ENCODE measurements at places on chromosomes 7 and 10. TPM values are rescaled to one million over a fixed set of nuclear protein-coding genes. Genes with fewer than 3 reads are reported as not detected.

RNF32 gene
- 0.56 TPM for polyA plus RNA-seq

DNA sequence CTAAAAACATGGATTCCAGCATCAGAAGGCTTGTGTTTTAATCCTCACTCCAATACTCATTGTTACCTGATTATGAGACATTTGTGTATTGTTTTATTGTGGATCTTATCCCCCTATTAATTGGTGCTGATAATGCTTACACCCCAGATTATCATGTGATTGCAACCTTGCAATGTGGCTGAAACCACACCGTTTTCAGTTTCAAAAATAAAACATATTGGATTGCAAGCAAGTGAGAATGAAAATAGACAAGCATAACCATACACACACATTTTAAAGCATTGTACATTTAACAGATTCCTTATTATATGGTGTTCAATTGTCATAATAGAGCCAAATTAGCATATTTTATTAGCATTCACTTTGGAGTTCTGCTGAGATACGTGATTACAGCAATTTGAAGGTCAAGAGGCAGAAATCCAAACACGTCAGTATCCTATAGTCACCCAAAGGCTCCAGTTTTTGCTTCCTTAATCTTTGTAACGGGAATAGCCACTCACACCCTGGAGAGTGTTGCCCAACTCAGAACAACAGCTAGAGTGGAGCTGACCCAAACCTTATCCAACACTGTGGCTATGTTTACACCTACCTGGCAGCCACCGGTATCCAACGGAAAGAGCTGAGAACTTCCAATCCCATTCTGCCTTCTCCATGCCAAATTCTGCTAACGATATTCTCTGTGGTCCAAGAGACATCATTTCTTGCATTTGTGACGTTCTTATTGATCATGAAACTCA is 317.1 kb upstream of the KLF6 start:
- DNase-seq, result no peak

GRCh38 chr7:95509199-95509598 is 23.5 kb downstream of the ASB4 start:
- peak; percentile 18 for DNase-seq

DNA sequence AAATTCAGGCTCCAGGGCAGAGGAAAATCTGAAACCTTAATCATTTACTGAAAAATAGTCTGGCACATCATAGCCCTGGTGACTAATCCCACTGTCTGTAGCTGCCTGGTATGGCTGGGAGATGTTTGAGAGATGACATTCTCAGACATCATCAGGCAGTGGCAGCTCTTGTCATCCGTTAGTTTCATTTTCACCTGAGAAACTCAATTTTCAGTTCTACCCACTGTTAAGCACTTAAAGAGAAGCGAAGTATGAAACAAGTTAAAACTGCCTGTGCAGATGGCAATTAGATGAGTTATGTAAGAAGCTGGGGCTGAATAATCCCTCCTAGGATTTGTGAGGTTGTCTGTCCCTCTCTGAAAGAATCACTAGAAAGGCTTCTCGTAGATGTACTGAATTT is 150.2 kb downstream of the NSUN6 start:
- peak; percentile 72 for DNase-seq

- DNase-seq, result peak; percentile 31
Observed at GRCh38 chr10:51073453-51074237, 642 bp upstream of the PRKG1 start.

- DNase-seq, result no peak
Observed at GRCh38 chr10:29322918-29323317, 34.0 kb downstream of the LYZL1 start.

DNA sequence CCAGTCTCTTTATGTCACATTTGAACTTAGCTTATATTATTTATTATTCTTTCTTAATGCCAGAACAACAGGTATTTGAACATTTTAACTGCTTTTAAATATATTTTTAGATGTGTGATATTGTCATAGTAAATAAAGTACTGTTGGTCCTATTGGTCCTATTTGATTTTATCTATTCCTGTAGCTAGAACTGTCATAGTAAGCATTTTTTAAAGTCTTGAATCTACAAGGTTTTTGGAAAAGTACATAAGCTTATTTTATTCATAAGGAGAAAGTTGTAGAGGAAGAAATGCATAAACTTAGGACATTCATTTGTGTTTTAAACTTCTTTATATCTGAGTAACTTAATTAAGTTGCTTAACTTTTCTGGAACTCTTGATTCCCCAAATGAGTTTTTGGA is 136.0 kb downstream of the PHF14 start:
- no peak for DNase-seq

DNA sequence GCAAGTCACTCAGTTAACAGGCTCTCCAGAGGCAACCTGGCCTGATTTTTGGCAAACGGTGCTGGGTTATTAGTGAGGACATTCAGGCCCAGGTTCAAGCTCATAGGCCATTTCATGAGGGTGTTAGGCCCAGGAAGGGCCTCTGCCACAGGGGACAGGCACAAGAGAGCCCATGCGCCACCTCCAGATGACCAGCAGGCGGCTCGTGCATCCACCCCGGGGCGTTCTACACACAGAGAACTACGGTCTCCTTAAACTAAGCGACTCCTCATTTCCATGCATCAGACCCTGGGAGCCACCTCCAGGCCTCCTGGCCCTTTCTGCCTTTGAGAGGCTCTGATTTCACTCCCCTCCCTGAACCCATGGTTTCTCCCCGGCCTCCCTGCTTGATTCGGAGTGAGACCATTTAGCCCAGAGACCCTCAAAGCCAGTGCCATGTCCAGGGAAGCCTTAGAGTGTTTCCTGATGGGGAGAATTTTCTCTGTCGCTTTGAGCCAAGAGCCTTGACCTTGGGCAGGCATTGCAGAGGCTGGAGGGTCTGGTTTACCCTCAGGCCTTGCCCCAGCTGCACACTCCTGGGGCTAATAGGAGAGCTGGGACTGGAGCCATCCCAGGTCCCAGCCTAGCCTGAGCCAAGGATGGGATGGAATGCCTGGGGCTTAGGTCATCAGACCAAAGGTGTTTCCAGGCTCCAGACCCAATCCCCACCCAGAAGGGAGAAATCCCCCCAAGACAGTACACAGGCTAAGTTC is 188.0 kb downstream of the GRID1 start:
- no peak for DNase-seq

DNA sequence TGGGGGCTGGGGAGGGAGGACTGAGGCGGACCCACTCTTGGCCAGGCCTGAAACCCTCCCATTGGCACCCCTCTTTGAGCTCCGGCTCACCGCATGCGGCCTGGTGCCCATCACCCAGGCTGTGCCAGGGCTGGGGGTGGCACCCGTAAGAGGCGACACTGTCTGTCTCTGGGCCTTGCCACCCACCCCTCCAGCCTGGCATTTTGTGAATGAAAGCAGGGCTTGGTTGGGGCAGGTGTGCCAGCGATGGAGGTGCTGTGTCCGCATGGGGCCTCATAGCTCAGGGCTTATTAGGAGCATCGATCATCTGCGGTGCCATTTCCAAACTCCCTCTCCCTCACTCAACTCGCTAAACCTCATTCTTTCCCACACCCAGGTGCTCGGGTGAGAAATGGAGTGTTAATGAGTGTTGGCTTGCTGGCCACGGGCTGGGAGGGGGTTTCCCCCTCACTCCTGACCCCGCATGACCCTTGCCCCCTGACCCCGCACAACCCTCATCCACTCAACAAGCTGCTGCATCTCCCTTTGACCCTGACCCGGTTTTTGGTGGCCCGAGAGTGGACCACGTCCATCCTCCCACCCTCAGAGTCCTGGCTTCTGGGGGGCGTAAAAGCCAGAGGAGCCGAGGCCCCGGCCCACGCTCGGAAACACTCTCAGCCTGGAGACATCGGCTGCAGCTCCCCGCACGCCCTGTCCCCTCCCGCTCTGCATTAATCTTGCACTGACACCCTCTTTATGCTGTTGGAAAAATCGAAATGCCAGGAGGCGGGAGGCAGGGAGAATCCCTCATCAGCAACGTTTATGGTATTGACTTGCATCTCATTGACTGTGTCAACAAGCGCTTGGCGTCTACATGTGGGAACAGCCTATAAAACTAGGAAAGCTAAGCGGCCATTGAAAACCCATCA is 161.2 kb downstream of the DNAJB6 start:
- no peak for DNase-seq

DNA sequence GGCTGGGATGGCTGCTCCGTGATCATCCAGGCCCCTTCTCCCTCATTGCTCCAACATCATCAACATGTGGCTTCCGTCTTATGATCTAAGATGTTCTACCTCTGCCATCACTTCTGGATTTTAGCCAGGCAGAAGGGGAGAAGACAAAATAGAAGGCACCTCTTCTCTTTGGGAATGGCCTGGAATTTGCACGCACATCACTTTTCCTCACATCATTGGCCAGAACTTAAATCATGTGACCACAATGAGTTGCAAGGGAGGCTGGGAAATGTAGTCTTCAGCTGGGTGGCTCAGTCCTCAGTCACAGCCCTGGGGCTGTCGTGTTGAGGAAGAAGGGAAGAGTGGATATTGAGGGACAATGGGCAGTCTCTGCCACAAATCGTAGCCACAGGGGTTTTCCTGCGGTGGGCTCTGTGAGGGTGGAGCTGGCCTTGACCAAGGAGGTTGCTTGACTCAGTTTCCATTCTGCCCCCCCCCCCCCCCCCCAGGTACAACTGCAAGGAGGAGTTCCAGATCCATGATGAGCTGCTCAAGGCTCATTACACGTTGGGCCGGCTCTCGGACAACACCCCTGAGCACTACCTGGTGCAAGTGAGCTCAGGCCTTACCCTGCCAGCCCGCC is 50.3 kb downstream of the PALD1 start:
- peak; percentile 65 for DNase-seq

All from IMR-90 (cell line).